ENCODE measurements at places on chromosomes 7 and 10. TPM values are rescaled to one million over a fixed set of nuclear protein-coding genes. Genes with fewer than 3 reads are reported as not detected.
A peak's percentile ranks its signal among the peaks of the same experiment; 100 is the strongest.

IL6 gene
- total RNA-seq: 0.88 TPM

LRRD1 gene
- total RNA-seq: 0.25 TPM

MINDY4 gene
- total RNA-seq: 5.2 TPM

ITPRID1 gene
- not detected for total RNA-seq

AZGP1 gene
- 21.3 TPM for total RNA-seq

DNA sequence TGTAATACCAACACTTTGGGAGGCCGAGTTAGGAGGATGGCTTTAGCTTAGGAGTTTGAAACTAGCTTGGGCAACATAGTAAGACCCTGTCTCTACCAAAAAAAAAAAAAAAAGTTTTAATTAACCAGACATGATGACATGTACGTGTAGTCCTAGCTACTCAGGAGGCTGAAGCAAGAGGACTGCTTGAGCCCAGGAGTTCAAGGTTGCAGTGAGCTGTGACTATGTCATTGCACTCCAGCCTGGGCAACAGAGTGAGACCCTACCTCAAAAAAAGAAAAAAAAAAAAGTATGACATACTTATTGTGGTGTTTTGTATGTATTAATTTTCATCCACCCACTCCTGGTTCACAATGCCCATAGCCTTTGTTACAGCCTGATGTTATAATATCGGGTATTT is 69.7 kb downstream of the GSAP start:
- DNase-seq: no peak

DNA sequence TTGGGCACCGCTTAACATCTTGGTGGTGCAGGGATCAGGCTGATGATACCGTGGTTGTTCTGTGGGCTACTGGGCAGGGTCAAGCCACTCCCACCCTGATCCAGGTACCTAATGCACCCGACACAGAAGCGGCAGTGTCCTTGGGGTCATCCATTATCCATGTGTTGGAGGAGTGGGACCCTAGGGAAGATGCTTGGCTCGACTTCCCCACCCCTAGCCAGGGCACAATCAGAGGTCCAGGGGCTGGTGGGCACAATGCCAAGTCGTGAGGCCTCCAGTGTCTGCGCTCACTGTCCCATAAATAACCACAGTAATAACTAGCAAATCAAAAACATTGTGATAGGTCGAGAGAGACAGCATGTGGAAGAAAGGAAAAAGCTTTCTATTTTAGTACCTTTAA is 37.7 kb downstream of the HTRA1 start:
- DNase-seq: no peak

DNA sequence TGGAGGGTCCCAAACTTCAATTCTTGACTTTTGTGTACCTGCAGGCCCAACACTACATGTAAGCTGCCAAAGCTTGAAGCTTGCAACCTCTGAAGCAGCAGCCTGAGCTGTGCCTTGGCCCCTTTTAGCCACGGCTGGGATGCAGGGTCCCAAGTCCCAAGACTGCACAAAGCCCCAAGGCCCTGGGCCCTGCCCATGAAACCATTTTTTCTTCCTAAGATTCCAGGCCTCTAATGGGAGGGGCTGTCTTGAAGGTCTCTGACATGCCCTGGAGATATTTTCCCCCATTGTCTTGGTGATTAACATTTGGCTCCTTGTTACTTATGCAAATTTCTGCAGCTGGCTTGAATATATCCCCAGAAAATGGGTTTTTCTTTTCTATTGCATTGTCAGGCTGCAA is 52.7 kb downstream of the MTURN start:
- no peak for DNase-seq

GRCh38 chr7:13979671-13980435 is 9.6 kb downstream of the ETV1 start:
- DNase-seq: no peak

GRCh38 chr7:50782375-50783208 is at the start of gene GRB10:
Gene GRB10 (minus strand): TSS chr7:50782896. CDS start chr7:50732322, 50,574 bp downstream.
- DNase-seq: peak; percentile 52

DNA sequence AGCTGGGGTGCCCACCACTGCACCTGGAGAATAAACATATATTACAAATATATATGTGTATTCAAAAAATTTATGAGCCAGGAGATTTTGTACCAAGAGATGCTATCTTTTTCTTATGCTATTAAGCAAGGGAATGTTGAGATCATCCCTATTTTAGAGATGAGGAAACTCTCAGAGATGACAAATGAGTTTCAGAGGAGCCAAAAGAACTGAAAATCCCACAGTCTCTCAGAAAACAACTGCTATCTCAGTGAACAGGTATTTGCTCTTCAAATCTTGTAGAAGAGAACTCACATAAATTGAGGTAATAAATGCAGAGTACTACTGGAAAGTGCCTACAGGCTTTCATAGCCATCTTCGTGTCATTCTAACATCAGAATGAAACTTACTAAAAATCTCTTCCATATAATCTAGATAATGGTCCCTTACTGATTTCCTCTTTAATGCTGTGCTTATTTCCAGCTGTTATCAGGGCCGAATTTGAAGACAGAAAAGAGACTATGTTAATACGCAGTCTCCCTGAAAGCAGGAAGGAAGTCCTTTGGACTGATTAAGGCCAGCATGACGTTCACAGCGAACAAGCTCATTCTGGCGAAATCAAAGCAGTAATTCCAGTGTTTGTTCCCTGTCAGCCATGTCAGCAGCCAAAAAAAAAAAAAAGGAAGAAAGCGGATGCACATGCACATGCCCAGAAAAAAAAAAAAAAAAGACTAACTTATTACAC is 29.4 kb upstream of the ANAPC16 start:
- peak; percentile 24 for DNase-seq

Data from right cardiac atrium (tissue), 5 donors.